Fibroblast of skin of scalp (primary cell): ENCODE measurements at places on chromosomes 11 and 22.

GRCh38 chr11:108748968-108749367 is 84.1 kb downstream of the DDX10 start:
- DNase-seq = no peak

GRCh38 chr11:116690611-116691010 is 82.2 kb downstream of the BUD13 start:
- no peak for DNase-seq

- DNase-seq = peak; percentile 99
These were observed at the start of gene CRYAB for GRCh38 chr11:111911563-111912401. Gene CRYAB (minus strand): TSS chr11:111911770. CDS start chr11:111911724, 46 bp downstream.

GRCh38 chr11:48106166-48106565 is 110.4 kb upstream of the OR4B1 start:
- no peak for DNase-seq

GRCh38 chr11:28144808-28145207 is 36.6 kb downstream of the METTL15 start:
- peak; percentile 26 for DNase-seq

DNA sequence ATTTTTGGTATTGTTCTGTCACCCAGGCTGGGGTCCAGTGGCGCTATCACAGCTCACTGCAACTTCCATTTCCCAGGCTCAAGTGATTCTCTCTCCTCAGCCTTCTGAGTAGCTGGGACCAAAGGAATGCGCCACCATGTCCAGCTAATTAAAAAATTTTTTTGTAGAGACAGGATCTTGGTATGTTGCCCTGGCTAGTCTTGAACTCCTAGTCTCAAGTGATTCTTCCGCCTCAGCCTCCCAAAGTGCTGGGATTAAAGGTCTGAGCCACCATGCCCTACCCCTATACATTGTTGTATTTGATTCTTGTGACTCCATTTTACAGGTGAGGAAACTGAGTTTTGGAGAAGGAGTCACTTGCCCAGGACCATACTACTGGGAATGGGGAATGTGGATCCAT is 11.9 kb downstream of the KIAA1671 start:
- DNase-seq = no peak

DNA sequence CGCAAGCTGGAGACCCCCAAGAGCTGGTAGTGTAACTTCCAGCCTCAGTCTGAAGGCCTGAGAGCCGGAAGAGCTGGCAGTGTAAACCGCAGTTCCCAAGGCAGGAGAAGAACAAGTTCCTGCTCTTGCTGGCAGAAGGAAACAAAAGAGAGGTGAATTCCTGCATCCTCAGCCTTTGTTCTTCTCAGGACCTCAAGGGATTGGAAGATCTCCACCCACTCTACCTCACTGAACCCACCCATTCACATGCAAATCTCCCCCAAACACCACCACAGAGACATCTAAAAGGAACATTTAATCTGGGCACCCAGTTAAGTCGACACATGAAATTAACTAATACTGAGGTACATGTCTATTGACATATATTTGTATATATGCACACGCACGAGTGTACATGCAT is 1310.3 kb downstream of the TBC1D22A start:
- no peak for DNase-seq

DNA sequence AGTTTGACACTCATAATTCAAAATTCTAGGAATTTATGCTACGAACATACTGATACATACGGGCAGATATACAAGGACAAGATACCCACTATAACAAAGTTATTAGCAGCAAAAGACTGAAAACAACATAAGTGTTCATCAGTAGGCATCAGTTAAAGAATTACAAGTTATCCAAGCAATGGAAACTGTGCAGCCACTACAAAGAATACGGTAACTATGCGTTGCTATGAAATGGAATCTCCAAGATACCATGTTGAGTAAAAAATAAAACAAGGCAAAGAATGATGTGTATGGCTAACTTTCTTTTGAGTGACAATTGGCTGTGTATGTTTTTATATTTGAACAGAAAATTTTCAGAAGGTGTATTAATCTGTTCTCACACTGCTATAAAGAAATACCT is 151.7 kb downstream of the ADAMTS15 start:
- peak; percentile 53 for DNase-seq

- DNase-seq = no peak
These were observed 75.8 kb downstream of the BUD13 start for GRCh38 chr11:116697011-116697410.

DNA sequence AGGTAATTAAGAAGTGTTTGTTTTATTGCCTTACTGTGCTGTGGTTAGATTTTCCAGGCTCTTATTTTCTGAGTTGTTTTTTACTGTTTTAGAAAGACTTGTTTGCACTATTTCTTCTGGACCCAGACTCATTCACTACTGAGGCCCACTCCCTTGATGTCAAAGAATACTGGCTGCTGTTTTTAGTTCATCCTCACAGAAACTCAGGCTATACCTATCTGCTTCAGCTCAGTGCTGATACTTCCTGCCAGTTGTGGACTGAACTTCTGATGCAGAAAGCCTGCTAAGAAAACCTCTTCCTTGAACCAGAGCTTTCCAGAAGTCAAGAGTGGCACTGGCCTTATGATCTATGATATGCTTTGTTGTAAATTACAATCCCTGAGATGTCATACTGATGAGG is 15.9 kb upstream of the PIK3IP1 start:
- no peak for DNase-seq

DNA sequence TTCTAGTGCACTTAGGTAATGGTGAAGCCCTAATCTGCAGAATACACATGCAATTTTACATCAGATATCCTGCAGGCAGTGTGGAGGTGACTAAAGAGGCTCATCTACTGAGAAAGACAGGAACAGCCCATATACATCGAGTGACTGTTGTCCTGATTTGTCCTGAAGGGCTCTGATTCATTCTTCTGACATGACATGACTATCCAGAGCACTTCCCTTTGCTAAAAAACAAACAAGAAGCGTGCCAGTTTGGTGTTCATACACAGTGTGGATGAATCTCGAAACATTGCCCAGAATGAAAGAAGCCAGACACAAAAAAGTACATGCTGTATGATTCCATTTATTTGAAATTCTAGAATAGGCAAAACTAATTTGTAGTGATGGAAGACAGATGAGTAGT is 48.0 kb upstream of the AMPD3 start:
- DNase-seq = peak; percentile 83

- no peak for DNase-seq
These were observed 18.4 kb upstream of the LRRC55 start for GRCh38 chr11:57163160-57163868.

DNA sequence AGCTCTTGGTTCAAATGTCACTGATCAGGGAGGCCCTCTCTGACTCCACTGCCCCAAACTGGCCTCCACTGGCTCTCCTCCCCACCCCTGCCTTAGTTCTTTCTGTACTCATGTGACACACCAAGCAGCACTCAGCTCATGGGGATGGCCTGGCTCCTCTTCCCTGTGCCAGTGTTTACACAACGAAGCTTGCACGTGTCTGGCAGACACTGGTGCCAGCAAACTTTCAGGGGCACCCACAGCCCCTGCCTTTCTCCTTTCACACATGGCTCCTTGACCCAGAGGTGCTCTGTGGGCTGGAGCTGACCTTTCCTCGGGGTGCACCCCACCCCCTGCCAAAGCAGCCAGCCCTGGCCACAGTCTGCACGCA is 37.6 kb upstream of the PARVG start:
- no peak for DNase-seq

- no peak for DNase-seq
These were observed 20.4 kb downstream of the TUB start for GRCh38 chr11:8101421-8101820.

- peak; percentile 69 for DNase-seq
These were observed 54.6 kb upstream of the CHRM4 start for GRCh38 chr11:46445920-46446771.

DNA sequence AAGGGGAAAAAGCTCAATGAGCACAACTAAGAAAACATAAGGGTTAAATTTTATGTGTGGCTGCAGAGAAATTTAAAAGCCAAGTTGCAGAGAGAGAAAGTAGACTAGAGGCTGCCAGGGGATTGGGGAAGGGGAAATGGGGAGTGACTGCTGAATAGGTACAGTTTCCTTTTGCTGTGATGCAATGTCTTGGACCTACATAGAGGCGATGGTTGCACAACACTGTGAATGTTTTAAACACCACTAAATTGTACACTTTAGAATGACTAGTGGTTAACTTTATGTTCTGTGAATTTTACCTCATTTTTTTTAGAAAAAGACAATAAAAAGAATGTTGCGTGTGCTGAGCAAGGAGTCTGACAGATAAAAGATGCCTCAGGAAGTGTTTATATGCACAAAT is 36.5 kb downstream of the TENM4 start:
- DNase-seq = no peak

DNA sequence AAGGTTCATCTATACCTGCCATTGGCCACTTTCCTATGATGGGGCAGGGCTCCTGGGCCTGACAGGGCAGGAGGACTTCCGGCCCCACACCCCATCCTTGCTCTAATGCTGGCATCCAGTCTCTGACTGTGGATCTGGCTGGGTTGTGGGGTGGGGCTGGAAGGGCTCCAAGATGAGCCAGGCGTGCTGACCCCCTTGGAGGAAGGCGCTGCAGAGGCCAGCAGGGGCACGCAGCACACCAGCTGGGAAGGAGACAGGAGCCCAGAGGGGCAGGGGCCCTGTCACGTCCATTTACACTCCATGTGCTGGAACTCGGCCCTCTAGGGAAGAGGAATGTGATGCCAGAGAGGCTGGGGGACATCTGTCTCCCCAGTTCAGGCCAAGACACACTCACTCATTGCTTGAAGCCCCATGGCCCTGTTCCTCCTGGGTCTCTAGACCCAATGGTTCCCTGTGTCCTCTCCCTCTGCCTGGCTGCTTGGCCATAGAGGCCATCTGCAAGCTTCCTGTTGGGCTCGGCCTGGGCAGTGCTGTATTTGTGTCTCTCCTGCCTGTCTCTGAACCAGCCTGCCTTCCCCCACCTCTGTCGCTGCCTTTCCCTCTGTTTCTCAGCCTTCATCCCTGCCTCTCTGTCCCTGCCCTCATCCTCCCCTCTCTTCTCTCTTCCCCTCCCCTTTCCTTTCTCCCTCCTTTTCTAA is 67.5 kb upstream of the NECTIN1 start:
- no peak for DNase-seq

DNA sequence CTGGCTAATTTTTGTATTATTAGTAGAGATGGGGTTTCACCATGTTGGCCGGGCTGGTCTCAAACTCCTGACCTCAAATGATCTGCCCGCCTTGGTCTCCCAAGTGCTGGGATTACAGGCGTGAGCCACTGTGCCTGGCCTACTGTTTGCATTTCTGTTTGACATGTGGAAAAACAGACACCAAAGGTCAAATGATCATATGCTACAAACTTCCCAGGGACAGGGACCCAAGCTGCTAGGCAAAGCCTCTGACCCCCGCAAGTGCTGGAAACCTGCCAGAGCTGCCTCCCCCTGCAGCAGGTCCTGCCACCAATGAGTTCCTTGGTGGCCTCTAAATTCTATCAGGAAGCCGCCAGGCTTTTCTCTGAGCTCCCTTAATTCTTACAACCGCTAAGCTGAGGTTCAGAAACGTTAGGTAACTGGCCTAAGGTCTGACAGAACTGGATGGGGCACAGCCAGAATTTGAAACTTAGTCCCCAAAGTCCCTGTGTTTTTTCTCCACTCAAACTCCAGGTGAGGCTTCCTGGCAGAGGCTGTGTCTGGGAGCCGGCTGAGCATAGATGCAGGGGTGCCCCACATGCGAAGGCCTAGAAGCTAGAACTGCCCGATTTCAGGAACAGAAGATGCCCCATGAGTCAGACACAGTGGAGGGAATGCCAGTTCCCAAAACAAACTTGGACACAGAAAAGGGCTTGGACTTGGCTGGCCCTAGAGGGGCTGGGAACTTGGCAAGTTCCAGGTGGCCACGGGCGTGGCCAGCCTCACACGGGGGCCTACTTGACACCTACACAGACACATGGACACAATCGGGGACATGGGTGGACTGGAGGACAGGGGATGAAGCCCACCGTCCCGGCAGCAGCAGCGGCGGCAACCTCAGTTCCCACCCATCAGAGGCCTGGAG is 7.4 kb downstream of the CSNK1E start:
- no peak for DNase-seq

- DNase-seq = peak; percentile 59
These were observed 151.3 kb downstream of the APOL5 start for GRCh38 chr22:35868938-35869337.

- no peak for DNase-seq
These were observed 35.1 kb upstream of the MUC5AC start for GRCh38 chr11:1122664-1123002.

- no peak for DNase-seq
These were observed 10.2 kb downstream of the RAPSN start for GRCh38 chr11:47438721-47439120.

GRCh38 chr11:76617553-76618265 is 52.8 kb downstream of the LRRC32 start:
- peak; percentile 85 for DNase-seq

GRCh38 chr11:77038029-77038824 is 4.0 kb downstream of the B3GNT6 start:
- DNase-seq = no peak

- peak; percentile 93 for DNase-seq
These were observed 4.6 kb upstream of the RANGAP1 start for GRCh38 chr22:41290262-41291221.

DNA sequence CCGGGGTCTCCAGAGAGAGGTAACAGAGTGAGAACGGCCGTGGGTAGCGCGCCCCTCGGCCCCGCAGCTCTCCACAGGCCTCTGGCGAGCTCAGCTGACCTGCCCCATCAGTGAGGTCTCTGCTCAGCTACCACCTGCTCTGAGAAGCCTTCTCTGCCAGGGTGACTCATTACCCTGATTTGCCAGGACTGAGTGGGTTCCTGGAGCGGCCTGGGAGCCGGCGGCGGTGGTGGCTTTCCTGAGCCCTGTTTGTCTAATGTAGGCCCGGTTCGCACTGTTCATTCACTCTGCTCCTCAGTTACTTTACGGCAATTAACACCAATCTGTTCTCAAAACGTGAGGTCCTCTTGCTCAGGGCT is 351.0 kb upstream of the B3GAT1 start:
- no peak for DNase-seq

GRCh38 chr11:78228467-78228866 is 39.7 kb downstream of the USP35 start:
- peak; percentile 45 for DNase-seq

DNA sequence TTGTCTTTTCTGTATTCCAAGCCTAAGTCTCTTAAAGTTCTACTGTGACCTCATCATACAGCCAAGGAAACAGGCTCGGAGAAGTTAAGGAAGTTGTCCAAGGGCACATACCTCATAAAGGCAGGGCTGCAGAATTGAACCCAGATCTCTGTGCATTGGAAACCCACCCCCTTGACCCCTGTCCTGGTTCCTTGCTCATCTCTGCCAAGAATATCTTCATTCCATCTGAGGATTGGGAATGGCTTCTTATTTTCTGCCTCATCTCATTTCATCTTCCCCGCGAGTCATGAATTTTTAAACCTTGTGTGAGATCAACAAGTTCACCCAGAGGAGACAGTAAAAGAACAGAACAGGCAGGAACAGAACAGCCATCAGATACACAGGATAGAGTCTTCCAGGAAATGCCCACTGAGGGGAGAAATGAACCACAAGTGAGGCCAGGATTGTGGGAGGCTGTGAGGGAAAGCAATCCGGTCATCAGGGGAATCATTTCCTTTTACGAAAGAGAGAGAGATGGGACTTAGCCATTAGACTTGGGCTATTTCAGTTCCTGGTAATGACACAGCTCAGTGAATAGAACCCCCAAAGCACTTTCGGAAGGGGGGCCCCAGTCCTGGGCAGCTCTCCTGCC is 34.4 kb upstream of the LRRC10B start:
- no peak for DNase-seq
